ENCODE measurements at places on chromosomes 4 and X.

GRCh38 chrX:72101597-72102037 is 30.1 kb downstream of the RTL5 start:
- no peak for DNase-seq

- DNase-seq = no peak
These were observed 12.1 kb upstream of the CC2D2A start for GRCh38 chr4:15457406-15458201.

- no peak for DNase-seq
These were observed 54.8 kb downstream of the CASP6 start for GRCh38 chr4:109648266-109648996.

GRCh38 chr4:41281038-41281634 is 24.4 kb downstream of the UCHL1 start:
- DNase-seq = no peak

- no peak for DNase-seq
These were observed 961.8 kb upstream of the TENM3 start for GRCh38 chr4:181281451-181281850.

- no peak for DNase-seq
These were observed 105.6 kb upstream of the JADE1 start for GRCh38 chr4:128703948-128704347.

GRCh38 chr4:84500386-84501201 is 1.5 kb upstream of the NKX6-1 start:
- no peak for DNase-seq

- DNase-seq = no peak
These were observed 10.8 kb downstream of the LARP7 start for GRCh38 chr4:112647785-112648184.

DNA sequence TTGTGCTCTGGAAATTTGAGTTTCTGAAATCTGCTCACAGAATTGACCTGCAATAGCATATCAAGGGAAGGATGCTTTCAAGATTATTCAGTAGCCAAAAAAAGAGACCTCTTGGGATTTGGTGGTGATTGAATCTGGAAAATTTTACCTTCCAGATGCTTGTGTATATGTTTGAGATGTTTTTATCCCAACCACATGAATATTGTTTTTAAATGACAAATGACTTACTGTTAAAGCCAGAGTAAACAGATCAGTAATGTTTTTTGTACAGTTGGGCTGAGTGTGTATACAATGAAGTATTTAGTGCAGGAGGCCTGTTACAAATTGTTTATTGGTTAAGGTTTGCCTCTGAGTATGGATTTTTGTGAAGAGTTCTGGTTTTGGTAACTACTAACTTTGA is 126.5 kb downstream of the CBR4 start:
- no peak for DNase-seq

DNA sequence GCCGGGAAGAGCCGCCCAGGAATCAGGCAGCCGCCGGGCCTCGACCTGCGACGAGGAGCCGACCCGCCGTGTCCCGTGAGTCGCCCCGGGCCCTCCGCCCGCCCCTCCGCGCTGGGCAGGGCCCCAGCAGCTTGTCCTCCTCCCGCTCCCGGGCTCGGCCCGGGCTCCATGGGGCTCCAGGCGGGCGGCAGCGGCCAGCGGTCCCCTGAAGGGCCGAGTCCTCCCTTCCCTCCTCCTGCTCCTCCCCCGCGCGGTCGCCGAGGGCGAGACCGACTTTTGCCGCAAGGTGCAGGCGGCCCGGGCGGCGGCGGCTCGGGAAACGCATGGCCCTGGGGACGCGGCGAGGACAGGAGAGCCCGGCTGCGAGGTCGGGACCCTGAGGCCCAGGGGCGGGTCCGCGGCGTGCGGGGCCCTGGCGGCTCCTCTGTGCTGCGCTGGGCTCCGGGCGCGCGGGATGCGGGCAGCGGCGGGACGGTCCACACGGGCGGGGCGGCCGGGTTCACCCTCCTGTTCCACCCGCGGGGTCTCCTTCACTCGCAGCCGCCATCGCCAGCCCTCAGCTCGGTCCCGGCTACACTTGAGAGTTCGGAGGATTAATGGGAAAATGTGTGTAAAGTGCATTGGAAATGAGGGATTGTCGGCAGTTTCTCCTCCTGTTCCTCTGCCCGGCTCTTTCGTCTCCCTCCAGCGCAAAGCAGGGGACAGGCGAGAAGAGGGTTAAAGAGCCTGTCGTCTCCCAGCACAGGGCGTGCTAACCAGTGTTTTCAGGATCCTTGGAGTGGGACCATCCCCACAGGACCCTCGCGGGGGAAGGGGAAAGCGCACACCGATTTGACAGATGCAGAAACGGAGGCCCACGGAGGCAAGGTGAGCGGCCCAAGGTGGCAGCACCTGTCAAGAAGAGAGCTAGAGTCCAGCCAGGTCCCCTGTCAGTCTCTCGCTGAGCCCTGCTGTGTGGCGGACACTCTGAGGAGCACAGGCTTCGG is 16.6 kb upstream of the ZNF718 start:
- no peak for DNase-seq

GRCh38 chr4:167966143-167966542 is 126.2 kb upstream of the ANXA10 start:
- DNase-seq = no peak

GRCh38 chrX:130793975-130794374 is 109.0 kb downstream of the ENOX2 start:
- DNase-seq = no peak

DNA sequence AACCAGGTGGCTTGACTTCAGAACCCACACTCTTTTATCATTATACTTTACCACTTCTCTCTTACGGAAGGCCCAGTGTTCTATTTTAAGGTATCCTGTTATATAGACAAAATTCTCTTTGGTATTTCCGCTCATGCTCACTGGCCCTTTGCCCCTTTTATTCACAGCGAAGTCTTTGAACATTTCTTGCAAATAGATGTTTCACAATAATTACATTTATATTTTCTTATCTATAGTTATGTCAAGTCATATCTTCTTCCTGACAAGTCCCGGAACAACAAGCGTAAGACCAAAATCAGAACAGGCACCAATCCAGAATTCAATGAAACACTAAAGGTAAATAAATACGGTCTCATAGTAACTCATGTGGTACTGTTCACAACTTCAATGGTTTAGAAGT is 102.0 kb downstream of the SYTL5 start:
- DNase-seq = no peak

- DNase-seq = no peak
These were observed 78.0 kb upstream of the PDHA2 start for GRCh38 chr4:95761871-95762270.

DNA sequence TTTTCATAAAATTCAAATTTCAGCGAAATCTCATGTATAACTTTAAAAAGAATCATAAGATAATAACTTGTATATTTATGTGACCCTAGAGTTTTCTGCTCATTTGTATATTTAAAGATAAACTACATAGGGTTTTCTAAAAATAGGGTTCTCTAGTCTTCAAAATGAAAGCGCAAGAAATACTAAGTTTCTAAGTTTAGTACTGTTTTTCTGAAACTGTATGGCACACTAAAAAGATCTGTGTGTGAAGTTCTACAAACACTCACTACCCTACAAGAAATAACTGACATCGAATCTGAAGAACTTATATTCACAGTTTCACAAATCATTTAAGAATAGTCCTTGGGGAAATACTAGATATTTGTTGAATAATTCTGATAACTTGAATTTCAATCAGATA is 38.7 kb upstream of the NDST4 start:
- DNase-seq = no peak

- no peak for DNase-seq
These were observed 46.5 kb upstream of the SOD3 start for GRCh38 chr4:24748758-24749350.

GRCh38 chr4:40388239-40388638 is 53.1 kb downstream of the CHRNA9 start:
- DNase-seq = no peak

DNA sequence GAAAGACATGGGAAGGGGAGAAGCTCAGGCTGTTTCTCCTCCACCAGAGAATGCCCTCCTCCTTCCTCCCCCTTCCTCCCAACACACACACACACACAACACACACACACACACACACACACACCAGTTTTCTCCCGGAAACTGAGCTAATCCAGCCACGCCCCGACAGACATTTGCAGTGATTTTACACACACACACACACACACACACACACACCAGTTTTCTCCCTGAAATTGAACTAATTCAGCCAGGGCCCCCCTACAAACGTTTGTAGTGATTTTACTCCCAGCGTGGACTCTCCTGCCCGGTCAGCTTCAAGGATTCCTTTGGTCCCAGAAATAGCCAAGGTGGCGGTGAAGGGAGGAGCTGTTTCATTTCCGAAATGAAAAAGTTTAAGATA is 32.9 kb upstream of the STX18 start:
- no peak for DNase-seq

DNA sequence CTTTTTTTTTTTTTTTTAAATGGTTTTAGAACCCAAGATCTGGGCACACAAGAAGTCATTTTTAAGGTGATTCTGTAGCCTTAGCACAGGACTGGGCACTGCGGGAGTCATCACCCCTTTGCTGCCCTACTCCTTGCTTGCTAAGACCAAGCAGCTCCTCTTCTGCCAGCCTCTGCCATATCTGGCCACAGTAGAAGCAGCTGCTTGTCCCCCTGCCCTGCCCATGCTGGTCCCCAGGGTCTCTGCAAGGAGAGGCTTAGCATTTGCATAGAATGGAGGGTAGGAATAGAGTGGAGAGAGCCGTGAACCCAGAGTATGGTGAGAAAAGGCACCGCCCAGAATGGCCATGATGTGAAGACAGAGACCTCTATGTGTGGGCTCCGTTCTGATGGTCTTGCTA is 109.3 kb downstream of the ADRA2C start:
- no peak for DNase-seq

- DNase-seq = no peak
These were observed 4.6 kb downstream of the PCDH19 start for GRCh38 chrX:100405424-100405823.

GRCh38 chr4:38160487-38161207 is 200.4 kb downstream of the PTTG2 start:
- DNase-seq = peak; percentile 26

GRCh38 chr4:2068198-2068470 is 9.0 kb downstream of the NAT8L start:
- DNase-seq = no peak

DNA sequence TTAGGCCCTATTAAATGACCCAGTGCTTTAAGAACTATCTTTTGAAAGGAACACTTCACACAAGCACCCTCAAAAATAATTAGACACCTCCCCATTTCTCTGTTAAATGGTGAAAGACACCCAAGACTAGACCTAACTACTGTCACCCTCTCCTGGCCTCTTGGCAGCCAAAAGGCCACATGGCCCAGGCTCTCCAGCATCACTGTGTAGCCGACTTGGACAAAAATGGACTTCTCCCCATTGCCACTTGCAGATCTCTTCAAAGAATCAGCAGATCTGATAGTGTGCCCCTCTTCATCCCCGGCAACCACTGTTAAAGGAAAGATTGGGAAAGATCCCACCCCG is 2.0 kb downstream of the MID1IP1 start:
- DNase-seq = no peak

GRCh38 chrX:71168134-71168533 is 23.5 kb downstream of the NLGN3 start:
- no peak for DNase-seq

GRCh38 chrX:110135618-110136017 is 132.7 kb downstream of the TMEM164 start:
- no peak for DNase-seq

DNA sequence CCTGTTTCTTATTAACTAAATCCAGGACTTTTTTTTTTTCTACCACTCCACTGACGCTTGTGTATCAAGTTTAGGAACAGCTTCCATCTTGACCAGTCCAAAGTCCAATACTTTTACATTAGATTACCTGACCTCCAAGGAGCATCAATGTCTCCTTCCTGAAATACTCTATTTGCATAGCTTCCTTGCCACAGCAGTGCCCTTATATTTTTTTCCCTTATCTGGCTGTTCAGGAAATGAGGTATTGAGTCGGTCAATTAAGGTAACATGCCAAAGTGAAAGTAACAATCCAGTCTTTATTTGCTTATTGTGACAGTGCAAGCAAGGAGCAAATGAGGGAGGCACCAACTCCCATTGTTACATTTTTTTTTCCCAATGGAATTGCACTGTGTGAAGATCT is 730.8 kb upstream of the NDST4 start:
- DNase-seq = no peak

DNA sequence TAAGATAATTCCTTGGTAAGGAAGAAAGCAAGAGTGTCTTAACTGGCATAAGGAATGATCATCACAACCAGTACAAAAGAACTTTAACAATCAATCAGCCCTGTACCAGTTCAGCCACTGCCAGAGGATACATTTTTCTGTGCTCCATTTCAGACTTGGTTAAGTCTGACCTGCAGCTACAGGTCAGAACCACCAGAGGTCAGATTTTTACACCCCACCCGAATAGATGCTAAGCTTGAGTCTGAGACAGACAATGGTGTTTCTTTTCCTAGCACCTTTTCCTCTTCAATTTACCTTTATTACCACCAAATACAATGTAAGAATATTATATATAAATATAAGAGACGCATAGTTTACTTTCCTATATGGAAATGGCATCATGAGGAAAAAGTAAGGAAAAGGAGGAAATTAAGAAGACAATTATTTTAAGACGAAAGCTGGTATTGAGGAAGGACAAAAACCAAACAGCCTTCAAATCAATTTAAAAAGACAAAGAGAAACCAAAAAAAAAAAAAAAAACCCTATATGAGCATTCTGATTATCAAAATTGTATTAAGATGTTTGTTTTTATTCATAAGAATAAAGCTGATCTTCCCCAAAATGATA is 215.3 kb upstream of the TTC29 start:
- no peak for DNase-seq

DNA sequence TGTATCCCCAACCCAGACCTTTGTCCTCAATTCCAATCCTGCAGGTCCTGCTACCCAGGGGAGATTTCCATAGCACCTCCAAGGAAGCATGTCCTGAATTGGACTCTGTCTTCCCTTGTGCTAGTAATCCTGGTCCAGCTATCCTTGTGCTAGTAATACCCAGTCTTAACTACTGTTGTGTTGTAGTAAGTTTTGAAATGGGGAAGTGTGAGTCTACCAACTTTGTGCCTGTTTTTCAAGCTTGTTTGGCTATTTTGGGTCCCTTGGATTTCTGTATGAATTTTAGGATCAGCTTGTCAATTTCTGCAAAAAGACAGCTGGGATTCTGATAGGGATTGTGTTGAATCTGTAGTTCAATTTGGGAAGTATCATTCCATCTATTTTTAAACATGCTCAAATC is 51.4 kb downstream of the CD99L2 start:
- no peak for DNase-seq

GRCh38 chrX:39459952-39460351 is 637.8 kb downstream of the BCOR start:
- no peak for DNase-seq

DNA sequence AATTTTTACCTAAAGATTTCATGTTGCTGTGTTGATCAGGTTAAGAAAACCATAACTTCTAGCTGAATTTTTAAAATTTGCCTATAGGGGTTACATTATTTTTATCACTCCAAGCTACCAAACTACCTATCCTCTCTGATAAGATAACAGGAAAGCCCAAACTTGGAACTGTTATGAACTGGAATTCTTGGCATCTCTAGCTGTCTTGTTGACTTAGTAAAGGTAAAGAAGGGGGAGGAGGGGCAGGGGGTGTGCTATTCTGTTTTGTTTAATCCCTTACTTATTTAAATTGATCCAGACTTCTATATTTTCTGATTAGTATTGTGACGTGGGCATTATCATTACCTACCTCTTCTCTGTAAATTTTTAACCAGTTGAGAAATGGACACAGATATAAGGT is 54.7 kb downstream of the SLAIN2 start:
- DNase-seq = no peak
